Activated CD8-positive, alpha-beta memory T cell treated with anti-CD3 and anti-CD28 coated beads for 48 hours (primary cell): ENCODE measurements at places on chromosomes 4 and X.

DNA sequence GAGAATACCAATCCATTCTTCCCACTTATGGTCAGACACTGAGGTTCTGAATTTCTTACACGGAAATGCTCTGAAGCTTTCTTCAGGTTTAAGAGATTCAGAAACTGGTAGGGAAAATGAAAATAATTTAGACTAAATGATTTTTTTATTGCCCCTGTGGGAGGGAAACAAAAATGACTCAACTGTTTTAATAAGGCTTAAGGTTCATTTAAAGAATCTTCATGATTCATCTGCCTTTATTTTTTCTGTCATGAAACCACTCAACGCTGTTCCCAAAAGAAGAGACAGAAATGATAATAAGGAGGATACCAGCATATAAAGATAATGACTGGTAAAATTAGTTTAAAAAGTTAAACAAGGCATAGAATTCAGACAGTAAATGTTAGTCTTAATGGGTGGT, 39.3 kb upstream of the FAM47B start:
- DNase-seq: no peak

DNA sequence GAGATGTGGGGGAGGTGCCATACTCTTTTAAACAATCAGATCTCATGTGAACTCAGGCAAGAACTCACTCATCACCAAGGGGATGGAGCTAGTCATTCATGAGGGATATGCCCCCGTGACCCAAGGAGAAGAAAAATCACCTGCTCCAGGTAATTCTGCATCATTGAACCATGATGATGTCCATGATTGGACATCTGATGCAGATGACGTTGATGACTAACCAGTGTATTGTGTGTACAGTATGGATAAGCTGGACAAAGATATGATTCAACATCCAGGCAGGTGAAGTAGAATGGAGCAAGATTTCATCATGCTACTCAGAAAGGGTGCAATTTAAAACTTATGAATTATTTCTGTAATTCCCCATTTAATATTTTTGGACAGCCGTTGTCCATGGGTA, 286.4 kb upstream of the SMIM31 start:
- DNase-seq: no peak

DNA sequence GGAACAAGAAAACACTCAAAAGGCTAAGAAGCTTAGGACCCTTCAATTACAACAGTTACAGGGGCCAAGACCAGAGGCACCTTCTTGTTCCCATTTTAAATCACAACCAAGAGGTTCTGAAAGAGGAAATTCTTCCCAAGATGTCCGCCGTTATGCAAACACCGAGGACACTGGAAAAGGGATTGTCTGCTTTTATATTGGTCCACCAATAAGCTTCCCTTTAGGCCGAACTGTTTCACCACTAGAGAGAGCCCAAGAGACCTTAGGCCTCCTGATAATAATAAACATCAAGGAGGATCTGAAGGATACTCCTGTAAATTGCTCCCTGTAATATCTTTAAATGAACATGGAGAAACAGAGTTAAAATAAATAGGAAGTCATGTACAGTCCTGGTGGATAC, 92.6 kb upstream of the NLRP2B start:
- no peak for DNase-seq

DNA sequence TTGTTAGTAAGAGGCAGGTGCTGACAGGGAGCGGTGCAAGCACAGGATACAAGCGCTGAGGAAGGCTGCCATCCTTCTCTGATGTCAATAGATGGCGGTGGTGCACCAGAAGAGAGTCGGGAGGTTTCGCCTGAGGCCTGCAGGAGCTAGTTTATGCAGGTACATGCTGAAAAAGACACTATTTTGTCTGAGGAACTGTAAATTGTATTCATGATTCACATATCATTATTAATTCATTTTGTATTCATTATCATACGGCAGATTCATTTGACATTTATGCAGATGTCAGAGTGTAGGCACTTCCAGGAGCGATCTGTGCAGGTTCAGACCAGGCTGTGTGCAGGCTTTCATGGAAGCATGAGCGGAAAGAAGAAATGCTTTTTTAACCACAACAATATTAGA, 824.0 kb downstream of the STIM2 start:
- no peak for DNase-seq

DNA sequence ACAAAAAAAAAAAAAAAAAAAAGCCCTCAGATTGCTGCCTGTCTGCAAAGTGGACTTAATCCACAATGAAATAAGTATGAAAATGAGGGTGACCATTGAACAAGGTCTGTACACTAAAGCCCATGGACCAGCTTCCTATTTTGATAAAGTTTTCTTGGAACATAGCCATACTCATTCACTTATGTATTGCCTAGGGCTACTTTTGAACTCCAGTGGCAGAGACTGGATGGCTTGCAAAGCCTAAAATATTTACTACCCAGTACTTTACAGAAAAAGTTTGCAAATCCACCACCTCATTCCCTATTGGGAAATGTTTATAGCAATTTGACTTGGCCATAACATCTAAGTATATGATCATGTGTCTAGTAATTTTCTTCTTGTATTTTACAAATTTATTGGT, 481.7 kb downstream of the NAF1 start:
- no peak for DNase-seq

- no peak for DNase-seq
These were observed 2.3 kb downstream of the PLAC8 start for GRCh38 chr4:83112231-83112630.

GRCh38 chr4:8534129-8534528, 46.1 kb upstream of the GPR78 start:
- no peak for DNase-seq

- no peak for DNase-seq
These were observed 147.8 kb upstream of the PAQR3 start for GRCh38 chr4:79087071-79087470.

DNA sequence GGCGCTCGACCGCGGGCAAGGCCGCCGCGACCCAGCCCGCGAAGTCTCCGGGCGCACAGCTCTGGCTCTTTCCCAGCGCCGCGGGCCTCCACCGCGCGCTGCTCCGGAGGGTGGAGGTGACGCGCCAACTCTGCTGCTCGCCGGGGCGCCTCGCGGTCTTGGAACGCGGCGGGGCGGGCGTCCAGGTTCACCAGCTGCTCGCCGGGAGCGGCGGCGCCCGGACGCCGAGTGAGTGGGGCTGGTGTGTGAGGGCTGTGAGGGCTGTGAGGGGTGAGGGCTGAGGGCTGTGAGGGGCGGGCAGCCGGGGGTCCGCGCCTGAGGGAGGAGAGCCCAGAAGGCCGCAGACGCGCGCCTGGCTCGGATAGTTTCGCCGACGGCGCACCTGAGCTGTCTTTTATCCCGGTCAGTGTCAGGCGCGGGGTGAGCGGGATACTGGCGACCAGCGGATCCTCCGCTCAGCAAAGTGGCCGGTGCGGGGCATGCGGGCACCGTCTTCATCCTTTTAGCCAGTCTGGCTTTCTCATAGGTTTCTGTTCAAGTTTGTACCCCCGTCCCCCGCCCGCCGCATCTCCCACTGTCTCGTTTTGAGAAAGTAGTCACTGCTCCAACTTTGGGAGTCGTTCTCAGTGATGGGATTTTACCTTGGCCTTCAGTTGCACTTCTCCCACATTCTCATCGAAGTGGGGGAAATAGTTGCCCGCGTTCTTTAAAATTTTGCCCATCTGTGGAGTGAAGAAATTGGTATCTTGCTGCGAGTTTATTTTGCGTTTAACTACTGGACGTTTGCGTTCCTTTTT, 586 bp downstream of the HERC5 start:
- DNase-seq: peak; percentile 17

DNA sequence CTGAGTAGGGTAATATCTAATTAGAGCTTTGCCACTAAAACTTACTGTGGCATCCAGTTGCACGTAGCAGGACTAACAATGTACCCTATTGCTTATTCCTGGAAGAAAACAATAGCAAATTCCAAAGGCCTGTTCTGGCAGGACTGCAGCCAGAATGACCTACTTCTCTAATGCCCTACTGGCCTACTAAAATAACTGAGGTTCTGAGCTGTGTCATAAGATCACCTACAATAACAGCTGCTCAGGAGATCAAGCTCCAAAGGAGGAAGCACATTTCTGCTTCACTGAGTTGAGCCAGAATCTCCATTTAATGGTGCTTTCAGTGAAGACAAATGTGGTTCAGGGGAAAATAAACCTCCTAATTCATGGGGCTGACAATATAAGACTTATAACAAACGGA, 42.2 kb upstream of the CXCL8 start:
- DNase-seq: no peak

DNA sequence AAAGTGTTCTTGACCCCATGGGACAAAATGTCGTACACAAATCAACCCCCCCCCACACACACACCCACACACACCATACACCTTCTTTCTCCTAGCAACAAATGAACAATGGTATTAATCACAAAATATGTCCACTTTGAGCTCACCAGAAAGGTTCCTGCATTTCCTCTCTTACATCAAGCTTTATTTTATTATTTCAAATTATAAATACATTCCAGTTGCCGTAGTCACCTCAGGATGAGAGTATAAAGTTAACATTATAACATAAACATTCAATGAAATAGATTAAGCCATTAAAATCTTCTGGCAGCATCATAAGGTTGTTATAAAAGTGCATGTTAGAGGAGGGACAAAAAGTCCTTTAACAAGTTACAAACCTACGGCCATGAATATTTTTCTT, 7.3 kb downstream of the XK start:
- no peak for DNase-seq

DNA sequence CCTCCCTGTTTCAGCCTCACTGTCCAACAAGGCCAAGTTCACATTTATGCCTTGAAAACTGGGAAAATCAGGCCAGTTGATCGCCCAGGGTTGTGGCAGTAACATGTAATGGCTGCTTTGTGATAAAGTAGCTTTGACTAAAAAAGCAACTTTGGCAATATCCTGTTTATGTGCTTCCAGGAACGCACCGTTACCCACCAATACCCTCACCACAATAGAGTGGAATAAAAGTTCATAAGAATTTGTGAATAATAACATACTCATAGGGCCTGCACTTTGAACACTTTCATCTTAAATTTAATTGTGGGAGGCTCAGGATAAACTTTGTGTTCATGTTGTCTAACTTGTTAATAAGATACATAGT, 80.7 kb upstream of the MAML3 start:
- no peak for DNase-seq

GRCh38 chrX:148681605-148682004, 181.2 kb downstream of the AFF2 start:
- no peak for DNase-seq

DNA sequence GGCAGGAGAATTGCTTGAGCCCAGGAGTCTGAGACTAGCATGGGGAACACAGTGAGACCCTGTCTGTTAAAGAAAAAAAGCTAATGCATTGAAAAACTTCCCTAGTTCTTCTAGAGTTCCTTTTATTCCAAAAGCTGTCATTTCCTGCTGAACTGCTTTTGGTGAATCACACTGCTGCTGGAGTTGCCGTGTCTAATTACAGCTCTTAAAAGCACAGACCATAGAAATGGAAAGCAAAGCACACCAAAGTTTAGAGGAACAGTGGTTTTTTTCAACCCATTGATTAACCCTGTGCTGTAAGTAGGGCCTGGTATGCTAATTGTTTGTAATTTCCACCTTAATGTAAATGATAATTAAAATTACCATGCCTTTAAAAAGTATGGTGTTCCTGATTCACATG, 52.4 kb downstream of the SEPTIN11 start:
- DNase-seq: no peak

GRCh38 chr4:122423246-122423645, 33.3 kb downstream of the IL2 start:
- DNase-seq: no peak

GRCh38 chr4:45688341-45688740, 435.5 kb downstream of the GABRG1 start:
- DNase-seq: no peak

DNA sequence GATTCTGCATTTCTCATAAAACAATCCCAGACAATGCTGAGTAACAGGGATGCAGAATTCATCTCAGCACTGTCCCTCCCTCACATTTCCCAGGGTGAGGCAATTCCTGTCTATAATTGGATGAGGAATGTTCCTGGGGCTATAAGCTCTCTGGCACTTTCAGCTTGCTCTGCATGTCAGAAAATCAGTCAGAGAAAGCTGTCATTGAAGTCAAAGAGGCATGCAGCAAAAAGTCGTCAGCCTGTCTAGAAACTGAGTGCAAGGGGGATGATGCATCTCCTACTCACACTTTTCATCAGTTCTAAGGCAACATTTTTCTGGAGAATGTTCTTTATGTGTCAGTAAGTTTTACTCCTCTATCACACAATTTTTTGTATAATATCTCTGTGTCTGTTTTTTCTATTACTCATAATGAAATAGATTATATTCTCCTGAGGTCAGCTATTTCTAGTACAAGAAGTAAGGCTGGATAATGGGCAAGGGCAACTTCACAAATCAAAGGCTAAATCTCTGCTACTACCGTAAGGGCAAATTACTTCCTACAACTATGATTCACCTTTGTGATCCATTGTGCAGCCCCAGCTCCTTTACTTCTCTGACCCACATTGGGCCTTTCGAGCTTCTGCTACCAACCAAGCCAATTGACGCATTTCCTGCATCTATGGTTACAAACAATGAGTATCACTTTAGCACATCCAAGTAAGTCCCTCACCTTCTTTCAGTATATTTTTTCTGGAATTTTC, 56.0 kb downstream of the TASL start:
- DNase-seq: no peak

DNA sequence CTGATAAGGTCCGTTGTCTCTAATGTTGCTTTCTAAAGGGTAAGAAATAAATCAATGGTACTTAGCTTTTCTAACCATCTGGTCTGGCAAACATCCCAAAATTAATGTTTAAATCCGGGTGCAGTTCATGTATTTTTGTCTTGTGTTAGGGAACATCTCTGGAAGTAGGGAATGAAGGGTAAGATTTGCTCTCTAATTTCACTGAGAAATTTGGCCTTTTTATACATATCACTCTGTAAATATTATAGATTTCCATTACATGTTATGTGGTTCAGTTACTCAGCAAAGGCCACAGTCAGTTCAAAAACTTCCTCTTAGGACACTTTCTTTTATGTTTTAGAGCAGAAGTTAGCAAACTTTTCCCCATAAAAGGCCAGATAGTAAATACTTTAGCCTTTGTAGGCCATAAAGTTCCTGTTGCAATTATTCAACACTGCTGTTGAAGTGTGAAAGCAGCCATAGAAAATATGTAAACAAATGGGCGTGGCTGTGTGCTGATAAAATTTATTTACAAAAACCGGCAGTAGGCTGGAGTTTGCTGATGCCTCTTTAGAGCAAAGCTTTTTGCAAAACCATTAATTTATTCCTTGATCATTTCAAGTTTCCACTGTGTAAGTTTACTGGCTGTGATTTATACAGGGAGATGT, 218.1 kb downstream of the ANTXR2 start:
- DNase-seq: no peak

DNA sequence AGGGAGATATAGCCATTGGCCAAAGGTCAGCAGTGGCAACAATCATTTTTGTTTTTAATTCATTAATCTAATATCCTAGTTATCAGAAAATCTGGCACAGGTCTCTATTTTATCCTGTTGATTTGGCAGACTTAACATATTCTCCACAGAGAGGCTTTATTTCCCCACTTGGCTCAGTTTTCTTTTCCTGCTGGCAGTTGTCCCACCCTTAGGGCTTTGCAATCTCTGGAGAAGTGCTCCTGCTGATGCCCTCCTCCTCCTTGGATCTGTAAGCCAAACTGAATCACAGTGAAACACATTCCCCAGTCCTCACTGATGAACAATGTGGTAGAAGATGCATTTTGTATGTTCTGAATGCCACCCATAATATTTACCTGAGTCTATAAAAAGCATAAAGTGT, 889.7 kb downstream of the PDHA2 start:
- no peak for DNase-seq

GRCh38 chr4:152029631-152030030, 268.8 kb upstream of the GATB start:
- DNase-seq: no peak
